ENCODE measurements at places on chromosomes 7 and 10. TPM values are rescaled to one million over a fixed set of nuclear protein-coding genes. Genes with fewer than 3 reads are reported as not detected.

Gene HPS1
- polyA plus RNA-seq, result 65.2 TPM

Gene WDR86
- 0.71 TPM for polyA plus RNA-seq

Gene CALHM3
- not detected for polyA plus RNA-seq

Gene OR2A12
- polyA plus RNA-seq, result not detected

Gene SPDYE2B
- polyA plus RNA-seq, result not detected

Gene GNGT1
- not detected for polyA plus RNA-seq

Gene CPEB3
- polyA plus RNA-seq, result 0.47 TPM

Gene LANCL2
- polyA plus RNA-seq, result 10.5 TPM

Gene GPR15LG
- polyA plus RNA-seq, result not detected

Gene ERVW-1
- polyA plus RNA-seq, result not detected

Gene ITPRID1
- not detected for polyA plus RNA-seq

Gene GHRHR
- polyA plus RNA-seq, result not detected

Gene PSD
- 2.2 TPM for polyA plus RNA-seq

Gene LFNG
- polyA plus RNA-seq, result 2.3 TPM

Gene MAPK8
- polyA plus RNA-seq, result 26.1 TPM

Gene ZMIZ2
- polyA plus RNA-seq, result 4.2 TPM

Gene TMEM270
- not detected for polyA plus RNA-seq

Gene IMPDH1
- polyA plus RNA-seq, result 27.2 TPM

Gene SPDYE17
- polyA plus RNA-seq, result not detected

Gene NKX2-3
- not detected for polyA plus RNA-seq

Gene PAX2
- polyA plus RNA-seq, result 0.08 TPM

Gene FAM131B
- polyA plus RNA-seq, result not detected

Gene CFTR
- not detected for polyA plus RNA-seq

Gene IRF5
- polyA plus RNA-seq, result 18.8 TPM

Gene CPN1
- not detected for polyA plus RNA-seq

Gene CCL24
- polyA plus RNA-seq, result not detected

Gene PTCD1
- polyA plus RNA-seq, result 3.3 TPM

Gene ACSL5
- 74.8 TPM for polyA plus RNA-seq

Gene URGCP
- 14.6 TPM for polyA plus RNA-seq

Gene ATP6V0E2
- polyA plus RNA-seq, result 162 TPM

Gene ZNF365
- 7.2 TPM for polyA plus RNA-seq

Gene SLC18A3
- polyA plus RNA-seq, result not detected

All from CD4-positive, CD25-positive, alpha-beta regulatory T cell (primary cell).